ENCODE measurements at places on chromosomes 6 and 20.

GRCh38 chr6:16092140-16092539 lies 36.7 kb upstream of the MYLIP start:
- DNase-seq: peak; percentile 72

DNA sequence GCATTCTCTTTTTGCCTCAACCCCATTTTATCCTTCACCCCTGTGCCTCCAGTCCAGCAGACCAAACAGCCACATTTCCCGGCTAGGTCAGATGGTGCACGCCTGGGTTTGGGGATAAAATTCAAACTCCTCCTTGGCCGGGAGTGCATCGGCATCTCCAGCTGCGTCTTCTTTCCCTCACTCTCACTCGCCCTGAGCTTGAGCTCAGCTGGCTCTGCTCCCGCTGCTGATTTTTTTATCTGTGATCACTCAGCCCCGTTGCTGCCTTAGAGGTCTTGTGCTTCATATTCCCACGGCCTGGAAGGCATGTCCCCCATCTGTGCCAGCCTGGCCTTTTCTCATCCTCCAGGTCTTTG lies 6.8 kb upstream of the EZR start:
- DNase-seq: no peak

DNA sequence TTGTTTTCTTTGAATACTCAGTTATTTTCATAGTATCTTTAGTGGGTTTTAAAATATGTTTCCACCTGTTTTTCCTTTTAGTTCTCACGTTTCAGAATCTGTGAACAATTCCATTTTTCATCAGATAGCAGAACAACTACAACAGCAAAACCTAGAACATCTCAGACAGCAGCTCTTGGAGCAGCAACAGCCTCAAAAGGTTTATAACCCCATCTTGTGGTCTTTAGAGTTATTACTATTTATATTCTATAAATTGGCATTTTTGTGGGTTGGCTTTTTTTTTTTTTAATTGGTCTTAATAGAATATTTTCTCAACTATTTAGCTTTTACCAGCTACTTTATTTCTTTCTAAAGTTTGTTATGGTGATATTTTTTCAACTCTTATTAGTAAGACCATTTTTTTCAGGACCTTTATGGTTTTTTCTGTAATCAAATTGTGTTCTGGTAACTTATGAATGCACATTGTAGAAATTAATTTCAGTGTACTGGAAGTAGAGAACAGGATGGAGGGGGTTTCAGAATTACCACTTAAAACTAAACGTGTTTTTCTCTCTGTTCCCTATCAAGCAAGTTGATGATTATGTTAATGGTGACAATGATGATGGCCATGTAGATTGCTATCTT lies 72.2 kb downstream of the SCAF8 start:
- peak; percentile 74 for DNase-seq

DNA sequence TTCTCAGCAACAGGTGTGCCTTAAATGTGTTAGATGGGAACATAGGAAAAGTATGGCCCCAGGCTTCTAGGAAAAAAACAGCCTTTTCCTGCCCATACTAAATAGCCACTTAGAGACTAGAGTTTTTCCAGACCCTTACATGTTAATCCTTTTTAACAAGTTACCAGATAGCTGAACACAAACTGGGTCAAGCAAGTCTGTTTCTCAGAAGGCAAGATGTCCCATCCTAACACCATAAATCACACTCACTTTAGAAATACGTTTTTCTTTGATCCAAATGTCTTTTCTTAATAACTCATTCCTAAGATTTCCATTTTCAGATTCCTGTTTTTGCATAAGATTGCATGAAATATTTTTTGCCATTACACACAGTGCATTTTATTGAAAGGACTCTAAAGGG lies 241.3 kb downstream of the KCNQ5 start:
- no peak for DNase-seq

- DNase-seq: no peak
Observed at GRCh38 chr20:43987531-43987930, 72.9 kb downstream of the TOX2 start.

DNA sequence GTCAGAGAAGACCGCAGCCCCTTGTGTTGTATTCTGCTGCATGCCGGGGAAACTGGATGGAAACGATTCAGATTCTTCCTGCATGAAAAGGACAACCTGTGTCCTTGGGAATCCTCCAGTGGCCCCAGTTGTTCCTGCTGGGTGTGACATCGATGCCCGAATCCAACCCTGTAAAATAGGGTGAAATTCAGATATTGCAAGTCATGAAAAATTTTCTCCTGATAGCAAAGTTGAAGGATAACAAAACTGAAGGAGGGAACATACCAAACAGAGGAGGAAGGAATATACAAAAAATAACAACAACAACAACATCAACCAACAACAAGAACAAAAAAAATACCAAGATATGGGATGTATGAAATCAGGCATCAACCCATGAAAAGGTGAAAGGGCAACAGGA lies 28.3 kb upstream of the HLA-E start:
- no peak for DNase-seq

GRCh38 chr6:50956014-50956413 lies 137.3 kb downstream of the TFAP2B start:
- no peak for DNase-seq

- DNase-seq: no peak
Observed at GRCh38 chr6:101454106-101454676, 60.7 kb downstream of the GRIK2 start.

GRCh38 chr20:36773107-36773596 lies 411 bp downstream of the DSN1 start:
- DNase-seq: no peak

- no peak for DNase-seq
Observed at GRCh38 chr6:111777357-111777756, 95.9 kb downstream of the FYN start.

DNA sequence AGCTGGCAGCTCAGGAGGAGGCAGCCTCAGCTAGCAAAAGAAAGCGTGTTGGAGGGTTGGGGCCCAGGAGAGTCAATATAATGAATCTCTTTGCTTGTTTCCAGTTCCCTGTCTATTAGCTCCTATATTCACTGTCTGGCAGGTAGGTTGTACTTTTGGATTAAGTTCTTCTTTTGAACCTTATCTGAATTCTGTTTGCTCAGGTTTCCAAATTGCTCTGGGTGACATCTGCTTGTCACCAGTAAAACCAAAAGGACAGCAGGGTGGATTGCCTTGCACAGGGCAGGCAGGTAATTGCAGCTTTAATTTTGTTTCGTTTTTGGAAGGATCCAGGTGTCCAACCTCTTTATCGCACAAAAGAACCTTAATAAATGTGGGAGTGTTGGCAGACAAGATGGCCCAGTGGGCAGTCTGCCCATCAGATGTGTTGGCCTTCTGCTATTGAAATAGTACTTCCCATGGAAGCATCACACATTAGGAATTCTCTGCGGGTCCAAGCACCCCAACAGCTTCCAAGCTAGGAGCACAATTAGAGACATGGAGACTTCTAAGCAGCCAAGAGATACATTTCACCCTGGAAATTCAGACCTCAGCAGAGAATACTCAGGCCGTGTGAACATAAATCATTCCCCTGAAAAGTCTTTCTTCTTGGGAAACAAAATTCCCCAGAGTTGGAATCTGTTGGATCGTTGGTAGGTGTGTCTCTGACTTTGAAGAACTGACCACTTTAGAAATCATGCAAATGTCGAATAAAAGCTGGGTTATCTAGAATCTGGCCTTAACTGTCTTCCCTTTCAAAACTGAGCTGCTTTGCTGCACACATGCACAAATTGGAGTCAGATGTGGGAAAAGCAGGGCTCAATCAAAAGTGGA lies 286.9 kb upstream of the BMP2 start:
- no peak for DNase-seq

DNA sequence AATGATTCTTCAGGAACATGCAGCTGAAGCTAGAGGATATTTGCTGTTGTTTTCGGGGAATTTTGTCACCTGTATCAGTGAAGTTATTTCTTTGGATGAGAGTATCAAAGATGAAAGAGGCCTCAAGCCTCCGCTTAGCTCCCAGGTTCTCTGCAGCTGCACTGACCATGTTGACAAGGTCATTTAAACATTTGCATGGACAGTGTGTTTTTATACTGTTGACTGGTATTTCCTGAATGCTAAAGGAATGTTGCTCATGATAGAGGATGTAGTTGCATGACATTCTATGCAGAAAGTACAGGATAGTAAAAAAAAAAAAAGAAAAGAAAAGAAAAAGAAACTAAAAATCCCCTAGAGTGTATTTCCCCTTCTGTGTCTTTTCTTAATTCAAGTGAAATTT lies 165.6 kb upstream of the LAMP5 start:
- no peak for DNase-seq

- no peak for DNase-seq
Observed at GRCh38 chr6:159513074-159513720, 179.8 kb downstream of the SOD2 start.

DNA sequence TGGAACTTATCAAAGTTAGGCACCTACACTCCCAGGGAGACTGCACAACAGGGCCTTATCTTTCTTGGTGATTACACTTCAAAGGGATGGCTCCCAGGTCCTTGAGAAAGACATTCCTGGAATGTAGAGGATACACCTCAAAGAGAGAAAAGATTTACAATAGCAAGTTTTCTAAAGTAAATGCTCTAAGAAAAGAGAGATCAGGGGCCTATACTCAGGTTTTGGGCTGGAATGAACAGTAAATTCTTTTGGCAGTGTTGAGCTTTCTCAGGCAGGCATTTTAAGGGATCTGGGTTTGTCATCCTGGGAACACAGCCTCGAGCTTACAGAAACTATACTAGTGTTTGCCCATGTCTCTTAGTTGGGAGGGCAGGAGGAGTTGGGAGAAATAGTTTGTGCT lies 31.7 kb upstream of the ME1 start:
- DNase-seq: no peak
